ENCODE measurements at places on chromosomes 11 and 22.

DNA sequence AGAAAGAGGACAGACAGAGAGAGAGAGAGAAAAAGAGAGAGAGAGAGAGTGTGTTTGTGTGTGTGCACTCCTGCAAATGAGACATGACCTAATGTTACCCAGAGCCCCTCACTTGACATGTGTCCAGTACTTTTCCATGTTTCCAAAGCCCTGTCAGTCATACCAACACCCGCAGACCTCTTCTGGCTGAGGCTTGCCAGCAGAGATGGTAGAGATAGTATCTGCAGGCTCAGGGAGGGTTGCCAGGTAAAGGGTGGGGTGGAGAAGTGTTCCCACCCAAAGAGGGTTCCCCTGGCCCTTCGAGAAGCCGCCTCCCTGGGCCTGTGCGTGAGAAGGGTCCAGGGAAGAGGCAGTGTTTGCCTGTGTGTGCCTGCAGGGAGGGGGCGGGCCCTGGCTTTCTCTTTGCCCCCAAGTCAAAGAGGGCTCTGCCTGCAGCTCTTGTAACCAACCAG, 40.7 kb downstream of the POU2F3 start:
- no peak for DNase-seq

- DNase-seq, result no peak
Measured at GRCh38 chr11:78234006-78234405, 45.3 kb downstream of the USP35 start.

- no peak for DNase-seq
Measured at GRCh38 chr22:42376711-42377554, 55.3 kb downstream of the NFAM1 start.

DNA sequence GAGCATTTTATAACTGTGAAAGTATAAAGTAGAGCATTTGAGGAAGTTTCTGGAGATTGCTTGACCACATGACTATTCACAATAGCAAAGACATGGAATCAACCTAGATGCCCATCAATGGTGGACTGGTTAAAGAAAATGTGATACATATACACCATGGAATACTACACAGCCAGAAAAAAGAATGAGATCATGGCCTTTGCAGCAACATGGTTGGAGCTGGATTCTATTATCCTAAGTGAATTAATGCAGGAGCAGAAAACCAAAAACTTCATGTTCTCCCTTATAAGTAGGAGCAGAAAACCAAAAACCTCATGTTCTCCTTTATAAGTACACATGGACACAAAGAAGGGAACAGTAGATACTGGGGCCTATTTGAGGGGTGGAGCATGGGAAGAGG, 30.3 kb downstream of the UVRAG start:
- DNase-seq, result no peak

- DNase-seq, result no peak
Measured at GRCh38 chr11:57230791-57231538, 6.1 kb downstream of the APLNR start.

DNA sequence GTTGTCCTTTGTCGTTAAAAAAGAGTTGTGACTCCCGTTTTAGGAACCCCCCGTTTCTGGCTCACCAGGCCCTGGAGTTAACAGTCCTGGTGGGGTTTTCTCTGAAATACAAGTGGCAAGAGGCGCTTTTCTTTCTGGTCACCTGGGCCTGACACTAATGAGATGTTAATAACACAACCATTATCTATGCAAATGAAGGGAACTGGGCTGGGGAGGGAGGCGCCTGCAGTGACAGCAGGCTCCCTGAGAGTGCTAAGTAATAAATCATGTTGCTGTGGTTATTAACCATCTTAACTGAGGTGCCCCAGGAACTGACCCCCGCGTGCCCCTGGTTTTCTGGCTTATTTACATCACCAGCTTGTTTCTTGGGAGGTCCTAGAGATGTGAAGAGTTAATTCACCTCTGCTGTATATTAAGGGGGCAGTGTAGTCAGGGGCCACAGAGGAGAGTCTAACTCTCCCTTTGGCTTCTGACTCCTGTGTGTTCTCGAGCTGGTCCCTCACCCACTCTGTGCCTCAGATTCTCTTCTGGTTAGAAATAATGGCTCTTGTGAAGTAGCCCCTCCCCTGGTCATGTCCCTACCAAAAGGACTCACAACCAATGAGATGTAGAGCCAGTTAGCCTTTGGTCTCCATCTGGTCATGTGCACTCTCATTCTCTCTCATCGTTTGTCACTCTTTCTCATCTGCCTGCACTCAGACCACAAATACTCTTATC, 276.6 kb upstream of the CADM1 start:
- DNase-seq, result no peak

GRCh38 chr11:86720546-86720945, 48.1 kb upstream of the ME3 start:
- DNase-seq, result no peak

- no peak for DNase-seq
Measured at GRCh38 chr22:41620589-41621098, at the start of gene DESI1. TSS of gene DESI1 (minus strand) at chr22:41621043. CDS start at chr22:41620839, 204 bp downstream.

DNA sequence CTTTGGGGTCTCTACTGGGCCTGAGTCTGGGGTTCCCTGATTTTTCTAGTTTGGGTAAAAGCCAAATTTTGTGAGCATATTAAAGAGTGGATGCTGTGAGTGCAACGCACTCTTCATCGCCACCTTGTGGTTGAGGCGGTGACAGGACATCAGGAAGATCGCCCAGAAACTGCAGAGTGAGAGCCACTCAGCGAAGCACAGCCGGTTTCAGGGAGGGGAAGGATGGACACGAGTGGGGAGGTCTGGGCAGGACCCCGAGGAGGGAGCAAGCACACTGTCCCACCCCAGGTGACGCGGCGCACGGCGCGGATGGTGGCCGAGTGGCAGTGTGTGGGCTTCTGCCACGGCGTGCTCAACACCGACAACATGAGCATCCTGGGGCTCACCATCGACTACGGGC, 9.1 kb downstream of the SELENOO start:
- DNase-seq, result peak; percentile 78

DNA sequence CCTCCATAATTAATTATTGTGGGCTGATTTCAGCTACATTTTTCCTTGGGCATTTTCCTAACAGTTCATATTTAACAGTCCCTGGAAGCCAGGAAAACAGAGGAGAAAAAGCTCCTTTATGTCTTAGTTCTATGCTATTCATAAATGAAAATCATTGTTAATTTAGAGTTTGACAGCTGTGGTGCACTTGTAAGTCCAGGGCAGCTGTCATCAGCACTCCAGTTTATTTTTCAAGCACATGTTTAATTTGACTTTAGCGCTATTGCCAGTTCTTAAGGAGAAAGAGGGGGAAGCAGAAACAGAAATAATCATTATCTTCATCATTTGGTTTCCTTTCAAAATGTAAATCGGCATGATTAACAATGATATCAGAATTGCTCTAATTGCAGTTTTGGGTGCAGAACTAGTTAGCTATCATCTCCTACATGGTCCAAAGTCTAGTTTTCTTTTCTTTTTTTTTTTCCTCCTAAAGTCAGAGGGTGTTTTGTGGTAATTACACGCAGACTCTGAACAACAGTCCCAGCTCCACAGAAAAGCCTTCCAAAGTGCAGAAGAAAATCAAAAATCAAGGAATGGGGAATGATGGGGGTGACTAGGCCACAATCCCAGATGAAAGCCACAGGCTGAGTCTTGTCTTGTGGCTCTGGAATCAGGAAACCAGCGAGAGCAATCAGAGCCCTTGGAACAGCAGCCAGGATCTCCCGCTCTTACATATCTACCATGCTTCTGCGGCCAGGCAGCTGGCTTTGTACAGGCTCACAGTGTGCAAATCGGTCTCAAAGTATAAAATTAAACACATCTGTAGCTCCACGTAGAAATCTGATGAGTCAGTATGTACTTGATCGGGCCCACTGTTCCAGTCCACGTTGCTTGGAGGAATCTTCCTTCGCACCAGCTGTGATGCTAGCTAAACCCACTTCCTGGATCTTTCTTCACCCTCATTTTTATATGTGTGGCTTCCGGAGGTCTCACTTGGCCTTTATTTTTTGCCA, 91.9 kb downstream of the SPON1 start:
- no peak for DNase-seq

Measured in CD4-positive, alpha-beta T cell treated with Interferon alpha-2 for 1 hour (primary cell).